Right ventricle myocardium superior (tissue), 1 donor: ENCODE measurements at places on chromosomes 7 and 10. TPM values are rescaled to one million over a fixed set of nuclear protein-coding genes. Genes with fewer than 3 reads are reported as not detected.

Gene SEMA3D
- 1.1 TPM for total RNA-seq

Gene NSUN5
- total RNA-seq = 16.2 TPM

Gene GIMAP4
- 34.7 TPM for total RNA-seq

Gene FRG2B
- total RNA-seq = not detected

Gene SPDYE16
- total RNA-seq = not detected

Gene RELN
- total RNA-seq = 0.56 TPM

Gene FOXK1
- total RNA-seq = 16.8 TPM

Gene FZD8
- total RNA-seq = 6.6 TPM

Gene KIAA1549
- total RNA-seq = 2.1 TPM

Gene C10orf71
- total RNA-seq = 108 TPM

Gene MNX1
- not detected for total RNA-seq

Gene SEMA3E
- total RNA-seq = 0.27 TPM

Gene ZNF775
- total RNA-seq = 3.6 TPM

Gene CRTAC1
- 1.0 TPM for total RNA-seq

Gene ZNF503
- total RNA-seq = 6.8 TPM

Gene ANKRD1
- 1,733 TPM for total RNA-seq
